Neuronal stem cell (in vitro differentiated cells): ENCODE measurements at places on chromosomes 7 and 10.

GRCh38 chr7:116697761-116698160 lies 25.8 kb downstream of the MET start:
- DNase-seq: no peak
- H3K36me3 ChIP-seq: no peaks in the 10 kb centered on the region
- H3K27ac ChIP-seq: no peak overlapping the region
- H3K4me3 ChIP-seq: no peak overlapping the region
- H3K4me1 ChIP-seq: peaks cover 2% of the 10 kb centered on the region
- no peaks in the 10 kb centered on the region for H3K27me3 ChIP-seq

DNA sequence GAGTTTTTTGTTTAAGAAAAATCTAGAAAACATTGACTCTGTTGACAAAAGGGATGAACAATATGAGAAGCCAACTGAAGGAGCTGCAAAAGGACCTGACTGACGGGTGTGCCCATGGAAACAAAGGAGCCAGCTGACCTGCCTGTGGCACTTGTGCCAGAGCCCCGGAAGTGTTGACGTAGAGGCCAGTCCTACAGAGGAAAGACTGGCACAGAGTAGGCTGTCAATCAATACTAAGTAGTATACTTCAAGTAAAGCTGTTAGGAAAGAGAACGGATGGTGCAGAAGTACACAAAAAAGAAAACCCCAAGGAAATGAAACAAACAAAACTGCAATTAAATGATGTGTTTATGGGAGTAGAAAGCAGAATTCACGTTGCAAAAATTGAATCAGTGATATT lies 19.0 kb upstream of the ABI1 start:
- no peak overlapping the region for H3K4me3 ChIP-seq
- H3K27ac ChIP-seq: no peak overlapping the region
- no peaks in the 10 kb centered on the region for H3K36me3 ChIP-seq
- no peaks in the 10 kb centered on the region for H3K27me3 ChIP-seq
- no peak for DNase-seq
- H3K4me1 ChIP-seq: no peaks in the 10 kb centered on the region

- no peaks in the 10 kb centered on the region for H3K36me3 ChIP-seq
- H3K27ac ChIP-seq: no peak overlapping the region
- H3K4me1 ChIP-seq: peaks cover 4% of the 10 kb centered on the region
- H3K27me3 ChIP-seq: no peaks in the 10 kb centered on the region
Observed at GRCh38 chr7:66277492-66277891, 72.4 kb downstream of the TPST1 start.

- no peak for DNase-seq
- no peak overlapping the region for H3K4me3 ChIP-seq
- no peaks in the 10 kb centered on the region for H3K36me3 ChIP-seq
- no peaks in the 10 kb centered on the region for H3K27me3 ChIP-seq
Observed at GRCh38 chr7:117895276-117895675, 22.0 kb upstream of the CTTNBP2 start.

- H3K4me3 ChIP-seq: no peak overlapping the region
- H3K27me3 ChIP-seq: no peaks in the 10 kb centered on the region
- DNase-seq: no peak
- H3K4me1 ChIP-seq: peaks cover 5% of the 10 kb centered on the region
Observed at GRCh38 chr7:23043441-23043840, 29.5 kb upstream of the HYCC1 start.

DNA sequence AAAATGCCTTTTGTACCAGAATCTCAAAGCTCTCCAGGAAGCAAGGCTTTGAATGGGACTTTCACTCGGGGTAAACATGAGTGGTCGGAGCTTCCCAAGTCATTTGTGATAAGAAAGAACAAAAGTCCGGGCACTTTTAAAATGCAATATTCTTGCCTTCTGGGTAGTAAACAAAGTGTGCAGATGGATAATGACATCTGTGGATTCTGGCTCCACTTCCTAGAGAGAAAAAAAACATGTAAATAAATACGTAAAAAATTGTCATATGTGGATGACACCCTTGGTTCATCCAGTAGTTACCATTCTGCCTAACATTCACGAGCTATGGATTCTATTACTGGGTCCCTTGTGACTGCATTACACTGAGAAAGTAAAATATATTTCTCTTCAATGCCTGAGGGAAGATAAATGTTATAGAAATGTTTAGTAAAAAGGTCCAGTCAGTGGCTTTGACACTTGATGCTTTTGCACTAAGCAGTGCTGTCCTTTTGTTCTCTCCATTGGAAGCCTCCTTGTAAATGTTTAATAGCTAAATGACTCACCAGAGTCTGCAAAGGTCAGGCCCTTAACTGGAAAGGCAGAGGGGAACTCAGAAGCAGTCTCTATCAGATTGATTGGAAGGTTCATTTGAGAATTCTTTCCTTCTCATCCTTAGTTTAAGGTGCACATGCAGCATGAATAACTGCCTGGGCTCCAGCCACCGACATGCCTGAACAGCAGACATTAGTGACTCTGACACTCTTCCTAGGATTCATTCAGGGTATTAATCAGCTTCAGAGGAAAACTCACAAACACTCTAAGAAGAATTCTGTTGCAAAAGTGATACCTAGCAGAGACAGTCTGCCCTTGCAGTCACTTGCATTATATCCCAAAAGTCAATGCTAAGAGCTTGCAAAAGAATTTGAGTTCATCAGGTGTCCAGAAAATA lies 11.7 kb upstream of the EDRF1 start:
- DNase-seq: no peak
- H3K36me3 ChIP-seq: no peaks in the 10 kb centered on the region
- no peaks in the 10 kb centered on the region for H3K27me3 ChIP-seq

DNA sequence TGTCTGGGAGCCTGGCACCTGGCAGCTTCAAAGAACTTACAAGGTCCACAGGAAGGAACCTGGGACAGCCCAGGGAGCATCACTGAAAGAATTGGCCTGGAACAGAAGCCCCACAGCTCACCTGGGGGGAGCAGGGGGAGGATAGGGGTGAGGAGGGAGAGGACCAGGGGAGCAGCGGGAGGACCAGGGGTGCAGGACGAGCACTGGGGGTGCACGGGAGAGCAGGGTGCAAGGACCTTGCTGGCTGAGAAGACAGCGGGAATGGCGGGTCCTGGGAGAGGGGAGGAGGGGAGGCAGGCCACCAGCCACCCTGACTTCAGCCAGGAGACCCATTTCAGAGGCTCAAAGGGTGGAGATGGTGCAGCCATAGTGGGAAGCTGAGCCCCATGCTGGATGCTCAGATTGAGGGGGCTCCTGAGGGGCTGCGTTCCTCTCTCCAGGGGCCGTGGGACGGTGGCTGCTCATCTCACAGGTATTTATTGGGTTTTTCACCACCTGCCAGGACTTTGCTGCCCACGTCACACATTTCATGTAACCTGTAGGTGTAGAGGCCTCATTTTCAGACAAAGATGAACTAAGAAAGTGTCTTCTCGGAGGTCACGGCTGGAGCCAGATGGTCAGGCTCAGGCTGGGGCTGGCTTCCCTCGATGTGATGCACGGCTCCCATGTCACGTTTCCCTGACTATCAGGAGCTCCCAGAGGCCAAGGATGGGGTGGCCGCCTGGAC lies 110.1 kb downstream of the WDR37 start:
- no peaks in the 10 kb centered on the region for H3K36me3 ChIP-seq
- H3K27ac ChIP-seq: no peak overlapping the region
- H3K4me1 ChIP-seq: peaks cover 2% of the 10 kb centered on the region
- no peak for DNase-seq

DNA sequence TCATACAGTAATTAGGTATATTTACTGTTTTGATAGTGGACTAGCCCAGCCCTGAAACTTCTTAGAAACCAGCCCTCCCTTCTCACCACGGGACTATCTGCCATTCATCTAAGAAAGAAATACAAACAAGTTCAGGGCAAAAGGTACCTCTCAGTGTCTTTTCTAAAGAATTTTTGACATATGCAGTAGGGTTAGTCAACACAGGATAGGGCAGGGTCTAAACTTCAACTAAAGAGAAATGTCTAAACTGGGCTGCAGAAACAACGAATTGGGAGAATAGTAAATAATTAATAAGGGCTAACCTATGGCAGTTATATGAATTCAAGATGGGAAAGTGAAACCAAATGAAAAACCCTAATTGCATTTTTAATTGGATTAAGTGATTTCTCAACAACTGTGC lies 496.6 kb downstream of the INHBA start:
- no peaks in the 10 kb centered on the region for H3K36me3 ChIP-seq
- no peak overlapping the region for H3K27ac ChIP-seq

- no peaks in the 10 kb centered on the region for H3K4me1 ChIP-seq
- H3K27me3 ChIP-seq: no peaks in the 10 kb centered on the region
- H3K27ac ChIP-seq: no peak overlapping the region
- no peaks in the 10 kb centered on the region for H3K36me3 ChIP-seq
- H3K4me3 ChIP-seq: no peak overlapping the region
- no peak for DNase-seq
Observed at GRCh38 chr10:18279173-18279572, 138.9 kb downstream of the CACNB2 start.

- H3K4me1 ChIP-seq: peaks cover 34% of the 10 kb centered on the region
- no peak for DNase-seq
- no peak overlapping the region for H3K27ac ChIP-seq
- no peak overlapping the region for H3K4me3 ChIP-seq
- H3K36me3 ChIP-seq: no peaks in the 10 kb centered on the region
Observed at GRCh38 chr7:42123716-42124115, 113.3 kb downstream of the GLI3 start.

- DNase-seq: no peak
- peaks cover 34% of the 10 kb centered on the region for H3K36me3 ChIP-seq
- no peaks in the 10 kb centered on the region for H3K27me3 ChIP-seq
- H3K4me1 ChIP-seq: peaks cover 14% of the 10 kb centered on the region
Observed at GRCh38 chr10:79348640-79348988, 1.3 kb downstream of the PPIF start.

DNA sequence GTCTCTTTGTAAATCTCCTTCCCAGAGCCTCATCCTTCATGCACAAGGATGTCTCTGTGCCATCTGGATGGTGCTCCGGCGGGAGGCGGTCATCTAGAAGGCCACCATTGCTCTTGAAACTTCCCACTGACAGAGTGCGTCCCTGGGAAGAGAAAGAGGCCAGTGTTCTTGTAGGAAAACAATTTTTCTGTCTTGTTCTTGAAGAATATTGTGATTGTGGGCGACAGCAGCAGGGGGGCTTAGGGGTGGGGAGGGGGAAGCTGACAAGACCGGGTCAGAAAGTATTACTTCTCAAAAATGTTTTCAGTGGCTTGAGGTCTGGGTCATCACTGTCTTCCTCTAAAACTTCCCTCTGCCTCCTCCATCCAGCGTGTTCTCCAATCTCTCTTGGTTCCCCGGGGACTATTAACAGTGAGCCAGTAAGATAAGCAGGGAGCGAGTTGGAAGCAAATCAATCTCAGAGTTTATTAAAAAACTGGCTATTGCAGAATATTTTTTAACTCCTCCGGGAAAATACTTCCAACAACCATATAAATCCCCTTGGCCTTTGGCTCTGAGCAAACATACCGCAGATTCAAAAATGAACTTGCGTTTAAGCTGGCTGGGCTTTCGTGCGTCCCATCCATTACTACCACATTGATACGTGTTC lies 597.8 kb upstream of the MGMT start:
- no peaks in the 10 kb centered on the region for H3K36me3 ChIP-seq
- peaks cover 11% of the 10 kb centered on the region for H3K4me1 ChIP-seq
- no peaks in the 10 kb centered on the region for H3K27me3 ChIP-seq
- no peak for DNase-seq

- peaks cover 3% of the 10 kb centered on the region for H3K4me1 ChIP-seq
- DNase-seq: no peak
- H3K27me3 ChIP-seq: no peaks in the 10 kb centered on the region
- H3K27ac ChIP-seq: no peak overlapping the region
Observed at GRCh38 chr10:89055159-89055558, 64.6 kb downstream of the FAS start.

DNA sequence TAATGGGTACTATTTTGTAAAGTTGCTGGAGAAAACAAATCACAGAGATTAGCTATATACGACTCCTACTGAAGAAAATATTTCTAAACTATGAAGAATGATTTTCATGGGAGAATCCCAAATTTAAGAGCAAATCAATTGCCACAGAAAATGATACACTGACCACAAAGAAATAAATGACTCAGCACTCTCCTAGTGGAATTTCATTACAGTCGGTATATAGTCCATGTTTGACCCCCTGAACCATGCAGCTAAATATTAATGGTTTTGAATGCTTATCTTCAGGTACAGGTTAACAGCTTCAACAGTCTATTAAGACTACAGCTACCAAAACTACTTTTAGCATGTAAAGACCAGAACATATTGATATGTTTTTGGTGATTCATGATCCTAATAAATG lies 65.0 kb downstream of the IDE start:
- no peaks in the 10 kb centered on the region for H3K27me3 ChIP-seq
- no peaks in the 10 kb centered on the region for H3K4me1 ChIP-seq
- H3K27ac ChIP-seq: no peak overlapping the region
- H3K36me3 ChIP-seq: peaks cover 89% of the 10 kb centered on the region
- no peak overlapping the region for H3K4me3 ChIP-seq

DNA sequence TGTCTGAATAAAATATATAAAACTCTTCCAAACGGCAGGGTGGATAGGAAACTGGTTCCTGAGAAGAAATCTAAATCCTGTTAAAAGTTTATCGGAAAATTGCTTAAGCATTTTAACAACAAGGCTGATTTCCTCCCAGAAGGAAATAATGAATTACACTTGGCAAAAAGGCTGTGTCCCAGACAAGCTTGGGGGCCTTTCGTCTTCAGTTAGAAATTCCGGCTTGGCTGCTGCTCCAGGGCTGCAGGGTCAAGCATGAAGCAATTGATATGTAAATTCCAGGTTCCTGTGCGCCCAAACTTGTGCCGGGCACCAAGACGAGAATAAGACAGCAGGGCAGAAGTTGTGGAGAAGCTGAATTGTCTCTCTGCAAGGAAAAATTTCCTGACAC lies 38.0 kb upstream of the LBX1 start:
- no peak overlapping the region for H3K4me3 ChIP-seq
- H3K27ac ChIP-seq: no peak overlapping the region
- no peaks in the 10 kb centered on the region for H3K36me3 ChIP-seq
- no peaks in the 10 kb centered on the region for H3K27me3 ChIP-seq
- no peak for DNase-seq

DNA sequence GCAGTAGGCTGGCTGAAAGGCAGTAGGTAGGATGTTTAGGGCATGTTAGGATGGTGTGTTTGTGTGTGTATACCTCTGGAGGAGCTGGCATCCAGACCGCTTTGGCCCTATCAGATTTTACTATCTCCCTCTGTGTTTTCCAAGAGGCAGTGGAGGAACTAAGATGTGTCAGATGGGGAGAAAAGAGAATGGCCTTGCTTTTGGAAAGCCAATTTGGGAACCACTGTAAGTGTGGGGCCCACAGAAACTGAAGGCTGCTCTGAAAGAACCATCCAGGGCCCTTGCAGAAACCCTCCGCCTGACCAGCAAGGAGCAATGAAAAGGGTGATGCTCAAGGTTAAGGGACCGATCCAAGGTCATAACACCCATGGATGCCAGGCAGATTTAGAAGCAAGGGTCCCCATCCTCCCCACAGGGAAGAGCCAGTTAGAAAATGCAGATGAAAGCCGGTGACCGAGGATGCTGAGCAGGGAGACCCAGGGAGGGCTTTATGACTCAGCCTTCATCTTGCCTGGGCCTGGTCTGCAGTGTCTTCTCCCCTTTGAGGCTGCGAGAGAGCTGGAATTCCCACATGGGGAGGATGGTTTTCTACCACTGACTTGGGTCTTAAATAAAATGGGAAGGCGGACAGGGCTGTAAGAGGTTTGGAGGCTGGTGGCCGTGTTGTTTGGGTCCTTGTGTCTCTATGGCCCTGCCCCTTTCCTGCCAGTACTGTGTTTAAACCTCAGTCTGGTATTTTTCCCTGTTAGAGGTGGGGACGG lies 275.8 kb downstream of the LRMDA start:
- no peak overlapping the region for H3K4me3 ChIP-seq
- no peak for DNase-seq
- H3K27me3 ChIP-seq: peaks cover 23% of the 10 kb centered on the region
- H3K4me1 ChIP-seq: peaks cover 1% of the 10 kb centered on the region
- no peak overlapping the region for H3K27ac ChIP-seq
